ENCODE measurements at places on chromosomes 5 and 9.

GRCh38 chr5:142011572-142012185, 1.1 kb downstream of the GNPDA1 start:
- peak; percentile 24 for DNase-seq

DNA sequence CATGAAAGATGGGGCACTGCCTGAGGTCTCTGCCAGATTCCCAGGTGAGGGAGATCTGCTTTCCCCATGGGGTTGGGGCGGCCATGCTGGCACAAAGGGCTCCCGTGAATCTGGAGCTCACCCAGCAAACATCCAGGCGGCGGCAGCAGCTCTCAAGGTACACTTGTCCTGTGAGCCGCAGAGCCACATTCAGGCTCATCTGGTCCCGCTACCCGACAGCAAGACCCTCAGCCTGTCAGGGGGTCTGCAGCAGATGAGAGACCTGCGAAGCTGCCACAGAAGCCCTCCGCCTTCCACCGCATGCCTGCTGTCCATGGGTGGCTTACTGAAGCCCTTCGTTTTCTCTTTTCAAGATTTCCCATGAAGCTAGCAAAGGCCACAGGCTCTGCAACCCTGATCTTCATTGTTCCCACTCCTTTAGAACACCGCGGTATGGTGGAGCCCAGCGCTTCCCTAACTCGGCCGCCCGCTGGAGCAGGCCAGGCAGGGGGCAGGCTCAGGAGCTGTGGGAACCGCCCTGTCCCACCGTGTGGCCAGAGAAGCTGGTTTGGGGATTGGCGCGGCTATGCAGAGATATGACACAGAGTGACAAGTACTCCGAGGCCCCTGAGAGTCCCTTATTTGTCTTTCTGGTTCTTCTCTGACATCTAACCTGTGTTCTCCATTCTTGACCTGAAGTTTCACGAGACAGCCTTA, 8.8 kb downstream of the LRRC14B start:
- no peak for DNase-seq

GRCh38 chr5:169009123-169009522, 291.8 kb downstream of the SLIT3 start:
- DNase-seq, result no peak

DNA sequence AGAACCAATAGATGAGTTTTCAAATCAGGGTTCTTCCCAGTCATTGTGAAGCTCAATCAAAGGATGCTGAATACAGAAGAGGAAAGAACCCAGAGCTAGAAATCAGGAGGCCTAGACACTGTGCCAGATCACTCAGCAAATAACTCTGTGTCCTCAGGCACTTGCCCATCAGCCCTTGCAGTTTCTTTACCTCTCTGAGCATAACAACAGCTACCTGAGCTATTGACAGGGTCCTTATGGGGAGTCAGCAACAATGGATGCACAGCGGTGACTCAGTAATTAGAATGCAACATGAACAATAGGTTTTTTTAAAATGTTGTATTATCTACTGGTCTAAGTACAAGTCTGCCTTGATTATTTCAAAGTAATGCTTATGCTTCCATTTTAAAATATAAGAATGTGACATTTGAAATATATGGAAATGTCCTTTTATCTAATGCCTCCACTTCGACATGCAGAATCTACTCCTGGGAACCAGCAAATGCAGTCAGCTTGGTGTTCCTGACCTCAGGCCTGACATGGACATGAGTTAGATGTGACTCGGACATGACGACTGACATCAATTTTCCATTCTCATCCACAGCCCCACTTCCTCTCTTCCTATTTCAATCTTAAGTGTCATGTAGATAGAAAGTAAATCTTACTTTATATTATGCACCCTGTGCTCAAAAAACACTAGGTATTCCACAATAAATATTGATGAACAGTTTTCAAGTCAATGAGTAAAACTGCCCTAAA, 155.0 kb downstream of the TLE1 start:
- DNase-seq, result no peak

DNA sequence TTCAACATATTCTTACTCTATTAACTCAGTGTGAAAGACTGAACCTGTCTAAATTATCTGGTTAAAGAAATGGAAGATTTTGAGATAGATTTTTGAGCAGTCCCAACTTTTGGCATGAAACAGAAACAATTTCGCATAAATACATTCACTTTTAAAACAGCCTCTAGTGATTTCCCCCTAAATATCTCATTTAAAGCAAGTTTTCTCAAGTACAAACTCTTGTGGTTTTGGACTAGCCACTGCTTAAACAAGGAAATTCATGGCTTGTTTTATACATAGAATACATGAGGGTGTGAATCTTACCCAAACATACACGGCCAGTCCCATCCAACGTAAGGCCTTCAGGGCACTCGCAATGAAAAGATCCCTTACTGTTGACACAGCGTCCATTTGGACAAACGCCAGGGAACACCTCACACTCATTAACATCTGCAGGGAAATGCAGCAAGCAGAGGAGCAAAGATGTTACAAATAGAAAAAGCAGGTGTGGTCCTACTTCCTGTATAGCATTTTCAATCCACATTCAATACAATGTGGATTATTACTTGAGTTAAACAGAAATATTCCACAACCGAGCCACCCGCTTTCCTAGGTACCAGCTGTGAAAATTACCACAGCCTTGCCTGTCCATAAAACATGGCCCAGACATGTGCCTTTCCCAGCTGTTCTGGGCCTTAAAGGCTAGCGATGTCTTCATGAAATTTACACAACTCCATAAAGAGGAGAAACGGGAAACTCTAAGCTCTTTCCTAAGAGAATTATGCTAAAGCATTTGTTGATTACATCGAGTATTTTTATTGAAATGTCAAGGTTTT, 188.8 kb downstream of the FBN2 start:
- DNase-seq, result no peak

GRCh38 chr5:68010740-68011139, 204.8 kb upstream of the PIK3R1 start:
- no peak for DNase-seq

GRCh38 chr5:151775025-151775606, 3.4 kb downstream of the G3BP1 start:
- DNase-seq, result no peak

GRCh38 chr9:112655668-112656067, 62.2 kb downstream of the INIP start:
- no peak for DNase-seq

DNA sequence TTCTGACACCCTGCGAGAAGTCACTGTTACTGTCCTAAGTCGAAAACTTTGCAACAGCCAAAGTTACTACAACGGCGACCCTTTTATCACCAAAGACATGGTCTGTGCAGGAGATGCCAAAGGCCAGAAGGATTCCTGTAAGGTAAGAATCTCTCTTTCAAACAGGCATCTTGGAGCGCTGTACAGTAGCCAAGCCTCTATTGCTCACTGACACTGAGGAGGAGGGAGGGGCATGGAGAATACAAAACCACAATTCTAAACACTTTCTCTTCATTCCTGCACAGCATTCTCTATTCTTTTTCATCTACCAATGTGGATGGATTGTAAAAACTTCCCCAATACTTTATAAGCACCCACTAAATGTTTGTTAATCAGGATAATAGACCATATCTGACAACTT, 7.4 kb downstream of the GZMK start:
- DNase-seq, result no peak

GRCh38 chr5:6340100-6340499, 38.2 kb downstream of the MED10 start:
- no peak for DNase-seq

DNA sequence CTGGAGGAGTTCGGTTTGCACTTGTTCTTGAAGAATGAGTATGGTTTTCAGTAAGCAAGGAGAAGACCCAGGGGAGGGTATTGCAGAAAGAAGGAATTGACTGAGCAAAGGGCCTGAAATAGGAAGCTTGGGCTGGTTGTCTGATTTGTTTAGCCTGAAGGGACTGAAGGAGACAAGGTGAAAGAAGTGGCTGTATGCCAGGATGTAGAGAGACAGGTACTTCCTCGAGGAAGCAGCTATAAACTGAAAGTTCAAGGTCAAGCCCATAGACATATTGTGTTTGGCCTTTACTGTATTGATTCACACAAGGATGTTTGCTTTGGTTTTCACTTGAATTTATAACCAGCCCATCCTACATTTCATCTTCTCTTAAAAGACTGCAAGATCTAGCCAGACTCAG, 183.1 kb downstream of the PALM2AKAP2 start:
- no peak for DNase-seq

- DNase-seq, result peak; percentile 77
Observed at GRCh38 chr5:50440651-50441492, at the start of gene EMB. Gene EMB, minus strand, starts transcription at chr5:50441288. Its CDS starts 137 bp downstream, at chr5:50441151.

DNA sequence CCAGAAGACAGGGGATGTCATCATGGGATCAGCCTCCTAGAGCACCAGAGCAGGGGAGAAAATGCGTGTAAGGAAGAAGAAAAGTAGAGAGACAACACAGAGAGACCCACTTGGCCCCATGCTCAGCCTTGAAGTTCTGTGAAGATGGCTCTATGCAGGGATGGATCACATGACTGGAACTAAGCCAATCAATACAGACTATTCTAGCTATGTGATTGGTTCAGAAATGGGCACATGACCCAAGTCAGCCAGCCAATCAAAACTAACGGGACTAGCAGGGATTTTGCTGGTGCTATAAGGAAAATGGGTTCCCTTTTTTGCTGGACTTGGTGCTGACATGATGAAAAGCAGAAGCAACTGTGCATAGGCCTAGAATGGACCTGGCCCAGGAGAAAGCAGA, 173.0 kb upstream of the TBC1D2 start:
- DNase-seq, result no peak

- DNase-seq, result no peak
Observed at GRCh38 chr9:71459082-71459481, 309.2 kb downstream of the CEMIP2 start.

- no peak for DNase-seq
Observed at GRCh38 chr9:35518981-35519679, 29.2 kb downstream of the RUSC2 start.

DNA sequence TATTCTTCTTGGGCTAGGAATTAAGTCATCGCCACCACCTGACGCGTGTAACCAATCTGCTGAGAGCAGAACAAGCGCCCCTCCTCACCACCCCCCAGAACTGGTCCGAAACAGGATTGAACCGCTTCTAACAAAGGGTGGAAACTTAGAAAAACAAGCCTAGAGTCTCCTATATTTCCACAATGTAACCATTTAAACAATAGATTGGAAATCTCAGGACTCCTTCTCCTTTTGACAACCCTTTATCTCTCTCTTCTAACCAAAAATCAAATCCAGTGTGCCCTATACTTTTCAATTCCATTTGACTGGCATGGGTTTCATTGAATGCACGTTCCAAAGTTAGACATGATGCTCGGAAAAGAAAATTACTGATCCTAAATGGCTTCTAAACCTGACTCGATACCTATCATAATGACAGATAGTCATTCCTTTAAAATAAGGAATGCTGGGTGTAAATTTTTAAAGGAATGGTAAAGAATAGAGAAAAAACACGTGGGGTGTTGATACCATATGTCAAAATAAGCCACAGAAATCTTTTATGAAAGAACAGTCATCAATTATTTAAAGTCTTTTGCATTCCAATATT, 1.2 kb downstream of the ARRDC3 start:
- DNase-seq, result peak; percentile 80

GRCh38 chr9:32705059-32705458, 69.6 kb upstream of the TAF1L start:
- no peak for DNase-seq

DNA sequence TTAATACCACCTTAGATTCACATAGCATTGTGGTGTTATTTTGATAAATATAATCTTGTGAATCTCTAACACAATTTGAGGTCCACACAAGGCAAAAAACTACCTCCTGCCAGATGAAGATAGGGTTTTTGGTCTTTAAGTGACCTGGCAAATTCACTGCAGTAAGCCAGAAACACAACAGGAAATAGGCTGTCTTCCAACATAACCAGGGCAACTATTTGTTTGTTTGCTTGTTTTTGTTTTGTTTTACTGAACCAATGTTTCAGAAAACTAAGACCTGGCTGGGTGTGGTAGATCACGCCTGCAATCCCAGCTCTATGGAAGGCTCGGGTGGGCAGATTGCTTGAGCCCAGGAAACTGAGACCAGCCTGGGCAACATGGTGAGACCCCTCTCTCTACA, 95.5 kb downstream of the USP20 start:
- DNase-seq, result no peak

- no peak for DNase-seq
Observed at GRCh38 chr9:16509997-16510396, 360.5 kb downstream of the BNC2 start.

DNA sequence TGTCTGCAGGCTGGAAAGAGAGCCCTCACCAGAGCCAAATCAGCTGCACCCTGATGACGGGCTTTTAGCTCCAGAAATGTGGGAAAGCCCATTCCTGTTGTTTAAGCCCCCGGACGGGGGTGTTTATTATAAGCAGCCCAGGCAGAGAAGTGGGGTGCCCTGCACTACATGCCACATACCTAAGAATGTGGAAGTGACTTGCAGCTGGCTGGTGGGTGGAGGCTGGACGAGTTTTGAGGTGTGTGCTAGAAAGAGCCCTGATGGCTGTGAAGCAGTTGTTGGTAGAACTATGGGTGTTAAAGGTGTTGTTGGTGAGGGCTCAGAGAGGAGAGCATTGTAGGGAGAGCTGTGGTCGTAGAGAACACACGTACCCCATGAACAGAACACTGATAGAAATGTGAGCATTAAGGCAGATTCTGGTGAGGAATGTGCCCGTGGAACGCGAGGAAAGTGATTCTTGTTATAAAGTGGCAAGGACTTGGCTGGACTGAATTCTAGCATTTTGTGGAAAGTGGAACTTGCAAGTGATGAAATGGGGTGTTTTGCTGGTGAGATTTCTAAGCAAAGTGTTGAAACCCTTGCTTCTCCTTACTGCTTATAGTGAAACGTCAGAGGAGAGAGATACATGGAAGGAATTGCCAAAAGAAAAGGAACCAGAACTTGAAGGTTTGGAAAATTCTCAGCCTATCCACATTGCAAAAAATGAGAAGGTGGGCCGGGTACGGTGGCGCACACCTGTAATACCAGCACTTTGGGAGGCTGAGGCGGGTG, 38.9 kb downstream of the AHRR start:
- DNase-seq, result no peak

Measured in activated naive CD4-positive, alpha-beta T cell treated with anti-CD3 and anti-CD28 coated beads, Interleukin-2, amount 50 U/mL, for 16 hours (primary cell).